ENCODE measurements at places on chromosomes 3 and 15.
A peak's percentile ranks its signal among the peaks of the same experiment; 100 is the strongest.

DNA sequence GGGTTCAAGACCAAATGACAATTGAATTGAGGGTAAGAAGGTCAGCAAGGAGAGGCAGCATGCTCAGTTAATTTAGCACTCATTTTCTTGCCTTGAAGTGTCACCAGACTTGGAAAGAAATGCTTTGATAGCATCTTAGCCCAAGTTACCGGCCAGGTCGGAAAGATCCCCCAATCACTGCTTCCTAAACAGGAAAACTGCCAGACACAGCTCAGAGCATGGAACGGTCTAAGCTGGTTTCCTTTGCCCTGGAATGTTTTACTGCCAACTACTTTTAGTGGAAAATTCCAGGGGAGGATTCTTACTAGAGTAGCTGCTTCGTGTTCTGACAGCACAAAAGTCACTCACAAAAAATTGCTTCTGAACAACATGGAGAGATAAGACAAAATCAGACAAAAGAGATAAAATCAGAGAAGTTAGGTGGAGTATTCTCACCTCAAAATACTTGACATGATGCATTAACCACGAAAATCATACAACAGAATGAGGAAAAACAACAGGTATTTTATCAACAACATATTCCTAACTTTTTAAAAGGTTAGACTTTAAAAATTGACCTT lies 65.5 kb downstream of the CCR4 start:
- no peak for DNase-seq

- DNase-seq: no peak
Observed at GRCh38 chr3:29141197-29141917, 139.5 kb upstream of the RBMS3 start.

- no peak for DNase-seq
Observed at GRCh38 chr15:73757571-73757970, 4.4 kb upstream of the INSYN1 start.

DNA sequence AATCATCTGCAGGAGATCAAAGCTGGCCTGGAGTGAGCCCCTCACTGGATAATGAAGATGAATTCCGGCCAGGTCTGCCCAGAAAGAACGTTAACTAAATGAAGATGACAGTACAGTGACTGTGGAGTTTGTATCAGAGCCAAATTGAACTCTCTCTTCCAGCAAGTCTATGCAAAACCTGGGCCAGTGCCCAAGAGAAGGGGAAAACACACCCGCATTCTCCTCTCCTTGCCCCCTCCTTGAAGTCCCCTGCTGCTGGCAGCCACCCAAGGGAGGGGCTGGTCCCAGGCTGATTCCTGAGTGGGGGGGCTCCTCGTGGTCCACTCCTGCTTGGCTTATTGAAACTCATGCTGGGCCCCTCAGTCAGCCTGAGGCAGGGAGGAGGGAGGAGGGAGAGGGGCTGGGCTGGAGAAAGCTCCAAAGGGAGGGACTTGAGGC lies 155.7 kb downstream of the RAB11A start:
- DNase-seq: no peak

- no peak for DNase-seq
Observed at GRCh38 chr3:133991637-133992036, 38.1 kb downstream of the SLCO2A1 start.

- no peak for DNase-seq
Observed at GRCh38 chr15:78406016-78406585, 31.9 kb upstream of the IREB2 start.

DNA sequence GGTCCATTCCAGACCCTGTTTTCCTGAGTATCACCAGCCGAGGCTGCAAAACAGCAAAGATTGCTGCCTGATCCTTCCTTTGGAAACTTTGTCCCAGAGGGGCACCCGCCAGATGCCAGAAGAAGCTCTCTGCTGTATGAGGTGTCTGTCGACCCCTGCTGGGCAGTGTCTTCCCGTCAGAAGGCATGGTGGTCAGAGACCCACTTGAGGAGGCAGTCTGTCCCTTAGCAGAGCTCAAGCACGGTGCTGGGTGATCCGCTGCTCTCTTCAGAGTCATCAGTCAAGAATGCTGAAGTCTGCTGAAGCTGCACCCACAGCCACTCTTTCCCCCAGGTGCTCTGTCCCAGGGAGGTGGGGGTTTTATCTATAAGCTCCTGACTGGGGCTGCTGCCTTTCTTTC lies 1121.2 kb downstream of the NSUN3 start:
- no peak for DNase-seq

DNA sequence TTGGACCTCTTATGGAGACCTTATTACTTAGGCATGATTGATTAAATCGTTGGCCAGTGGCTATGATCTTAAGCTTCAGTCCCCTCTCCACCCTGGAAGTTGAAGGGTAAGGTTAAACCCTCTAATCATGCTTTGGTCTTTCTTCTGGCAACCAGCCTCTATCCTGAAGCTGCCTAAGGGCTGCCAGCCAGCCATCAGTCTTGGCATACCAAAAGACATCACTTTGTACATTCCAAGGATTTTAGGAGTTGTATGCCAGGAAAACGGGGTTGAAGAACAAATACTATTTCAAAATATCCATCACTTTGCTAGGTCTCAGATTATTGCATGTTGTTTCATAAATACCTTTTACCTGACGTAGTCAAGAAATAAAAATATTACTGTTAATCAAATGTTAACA lies 28.9 kb downstream of the UBE2E2 start:
- no peak for DNase-seq

DNA sequence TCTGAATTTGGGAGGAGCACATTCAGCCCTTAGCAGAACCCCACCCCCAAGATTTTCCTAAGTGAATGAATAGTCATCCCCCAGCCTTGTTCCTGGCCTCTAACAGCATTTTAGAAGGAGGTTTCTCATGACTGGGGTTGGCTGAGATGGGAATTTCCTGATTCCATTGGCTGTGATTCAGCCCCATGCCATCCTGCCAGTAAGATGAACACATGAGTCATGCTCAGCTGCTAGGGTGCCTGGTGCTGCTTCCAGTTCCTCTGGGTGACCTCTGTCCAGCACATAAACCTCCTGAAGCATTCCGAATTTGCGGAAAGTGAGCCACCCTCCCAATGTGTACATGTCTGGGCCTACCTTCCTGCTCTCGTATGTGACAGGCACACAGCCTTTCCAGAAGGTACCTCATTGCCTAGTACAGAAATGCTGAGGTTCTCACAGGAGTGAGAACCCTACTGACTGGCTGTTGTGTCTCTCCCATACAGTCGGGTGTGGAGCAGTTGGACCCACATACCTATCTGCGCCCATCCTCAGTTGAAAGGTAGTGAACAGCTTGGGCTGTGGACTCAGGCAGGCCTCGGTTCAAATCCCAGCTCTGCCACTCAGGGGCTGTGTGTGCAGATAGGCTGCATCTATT lies 91.7 kb downstream of the APBA2 start:
- no peak for DNase-seq

- no peak for DNase-seq
Observed at GRCh38 chr3:127748754-127749327, 73.5 kb downstream of the MGLL start.

DNA sequence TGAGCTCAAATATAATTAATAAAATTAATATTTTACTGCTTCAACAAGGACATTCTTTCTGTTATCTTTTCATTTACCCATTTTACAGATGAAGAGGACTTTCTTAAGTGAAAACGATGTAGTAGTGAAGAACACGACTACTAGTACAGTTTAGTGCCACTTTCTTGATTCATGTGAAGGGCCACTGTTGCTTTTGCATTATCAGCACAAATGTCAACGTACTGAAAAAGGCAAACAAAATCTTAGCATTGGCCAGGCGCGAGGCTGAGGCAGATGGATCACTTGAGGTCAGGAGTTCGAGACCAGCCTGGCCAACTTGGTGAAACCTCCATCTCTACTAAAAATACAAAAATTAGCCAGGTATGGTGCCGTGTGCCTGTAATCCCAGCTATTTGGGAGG lies 9.5 kb downstream of the PPP1R14D start:
- DNase-seq: no peak

DNA sequence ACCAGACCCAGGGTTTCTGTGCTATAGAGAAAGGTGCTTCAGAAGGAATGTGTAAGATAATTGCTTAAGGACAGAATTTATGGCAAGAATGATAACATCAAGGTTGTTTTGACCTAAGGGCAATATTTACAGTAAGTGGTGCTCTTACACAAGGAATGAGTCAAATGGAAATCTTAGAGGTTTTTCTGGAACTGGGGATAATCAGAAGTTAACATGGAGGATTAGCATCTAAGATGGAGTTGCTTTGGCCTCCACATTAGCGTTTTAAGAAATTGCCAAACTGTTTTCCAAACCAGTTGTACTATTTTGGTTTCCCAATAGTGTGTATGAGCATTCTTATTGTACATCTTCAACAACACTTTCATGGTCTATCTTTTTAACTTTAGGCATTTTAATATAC lies 3.1 kb downstream of the WDR93 start:
- DNase-seq: no peak

- peak; percentile 42 for DNase-seq
Observed at GRCh38 chr3:187616307-187616972, 53.8 kb downstream of the SST start.

Data from CD4-positive, alpha-beta T cell treated with Interleukin-15 for 4 hours (primary cell).